T-helper 2 cell (primary cell): ENCODE measurements at places on chromosomes 5 and 9.

DNA sequence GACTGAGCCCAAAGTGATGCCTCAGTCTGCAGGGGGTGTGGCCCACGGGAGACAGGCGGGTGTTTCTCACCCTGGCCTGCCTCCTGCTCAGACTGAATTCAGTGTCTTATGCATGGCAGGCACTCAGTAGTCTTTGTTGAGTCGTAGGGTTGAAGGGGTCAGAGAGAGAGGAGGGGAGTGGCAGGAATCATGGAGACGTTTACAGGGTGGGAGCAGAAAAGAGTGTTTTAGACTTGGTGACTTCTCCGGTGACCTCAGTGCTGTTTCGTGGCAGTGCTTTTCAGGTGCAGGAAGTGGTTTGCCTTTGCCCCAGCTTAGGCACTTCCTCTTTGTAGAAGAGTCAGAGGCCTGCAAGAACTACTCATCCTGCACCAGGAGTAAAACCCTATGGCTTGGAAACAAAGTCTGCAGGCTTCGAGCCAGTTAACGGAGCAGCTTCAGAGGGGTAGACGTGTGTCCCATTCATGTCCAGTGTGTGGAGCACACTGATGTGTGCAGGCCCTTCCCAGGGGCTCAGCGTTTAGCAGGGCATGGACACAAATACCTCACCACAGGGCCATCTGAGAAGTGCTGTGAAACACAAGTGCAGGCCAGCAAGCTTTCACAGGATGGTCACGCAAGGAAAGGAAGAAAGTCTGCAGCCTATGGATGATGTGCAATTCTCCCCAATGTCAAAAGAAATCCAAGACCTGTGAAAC is 24.5 kb upstream of the SEMA4D start:
- DNase-seq, result peak; percentile 48

DNA sequence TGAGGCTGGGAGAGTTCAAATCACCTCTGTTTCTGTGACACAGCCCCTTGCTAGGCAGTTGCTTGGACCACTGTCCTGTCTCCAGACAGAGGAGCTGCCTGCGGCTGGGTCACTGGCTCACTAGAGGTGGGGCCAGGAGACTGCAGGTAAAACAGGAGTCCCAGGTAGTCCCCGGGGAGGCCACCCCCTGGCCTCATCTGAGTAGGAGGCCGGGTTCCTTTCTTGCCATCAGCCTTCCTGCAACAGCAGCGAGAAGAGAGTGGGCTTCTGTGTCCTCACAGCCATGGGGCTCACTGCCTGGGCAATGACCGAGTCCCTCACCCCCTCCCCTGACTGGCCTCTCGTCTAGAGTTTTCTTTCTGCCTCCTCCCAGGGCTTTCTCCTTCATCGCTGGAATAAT is 197.5 kb downstream of the CDK5RAP2 start:
- no peak for DNase-seq

DNA sequence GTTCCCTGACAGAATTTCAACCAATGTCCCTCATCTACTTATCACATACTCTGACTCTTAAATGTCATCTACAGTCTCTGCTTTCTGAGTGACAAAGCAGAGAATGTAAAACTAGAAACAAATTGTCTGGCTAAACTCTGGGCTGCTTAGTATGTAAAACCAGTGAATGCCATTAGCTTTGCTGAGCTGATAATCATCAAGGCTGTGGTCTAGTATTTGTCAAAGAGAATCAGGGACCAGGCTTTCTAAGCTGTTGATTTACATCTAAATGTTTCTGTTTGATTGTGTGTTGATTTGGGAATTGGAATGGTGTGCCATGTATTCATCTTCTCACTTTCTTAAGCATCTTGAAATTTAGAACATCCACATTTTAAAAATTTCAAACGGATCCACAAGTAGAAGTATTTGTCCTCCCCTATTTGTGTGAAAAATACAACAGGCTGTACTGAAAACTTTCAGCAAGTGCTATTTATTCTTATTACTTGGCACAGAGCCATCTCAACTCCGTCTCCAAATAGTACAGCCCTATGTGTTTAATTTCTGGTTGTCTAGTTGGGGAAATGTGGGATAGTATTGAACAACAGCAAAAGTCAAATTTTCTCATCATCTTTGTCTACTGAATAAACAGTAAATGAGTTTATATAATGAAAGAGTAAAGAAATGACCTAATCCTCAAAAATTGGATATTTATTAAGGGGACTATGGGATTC is 251.5 kb downstream of the KCTD16 start:
- DNase-seq, result no peak

GRCh38 chr5:179153921-179154345 is 93.8 kb downstream of the ZNF354C start:
- no peak for DNase-seq

DNA sequence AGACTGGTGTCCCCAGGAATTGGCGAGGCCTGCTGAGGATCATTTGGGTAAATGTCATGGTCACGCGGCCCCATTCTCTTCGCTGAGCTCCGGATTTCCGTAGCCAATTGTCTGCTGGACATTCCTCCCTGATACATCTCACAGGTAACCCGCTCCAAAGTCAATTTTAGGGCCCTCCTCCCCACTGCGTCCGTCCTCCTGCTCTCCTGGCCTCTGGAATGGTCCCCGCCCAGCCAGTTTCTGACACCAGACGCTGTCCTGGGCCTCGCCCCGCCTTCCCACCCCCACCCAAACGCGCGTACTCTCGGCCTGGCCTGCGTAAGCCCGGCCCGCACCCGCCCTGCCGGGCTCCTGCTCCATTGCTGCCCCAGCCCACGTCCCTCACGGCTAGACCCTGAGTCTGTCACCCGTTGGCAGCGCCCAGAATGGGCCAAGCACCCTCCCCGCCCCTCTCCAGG is 202.0 kb downstream of the AUH start:
- no peak for DNase-seq

GRCh38 chr9:119047513-119048307 is 321.5 kb downstream of the BRINP1 start:
- no peak for DNase-seq

DNA sequence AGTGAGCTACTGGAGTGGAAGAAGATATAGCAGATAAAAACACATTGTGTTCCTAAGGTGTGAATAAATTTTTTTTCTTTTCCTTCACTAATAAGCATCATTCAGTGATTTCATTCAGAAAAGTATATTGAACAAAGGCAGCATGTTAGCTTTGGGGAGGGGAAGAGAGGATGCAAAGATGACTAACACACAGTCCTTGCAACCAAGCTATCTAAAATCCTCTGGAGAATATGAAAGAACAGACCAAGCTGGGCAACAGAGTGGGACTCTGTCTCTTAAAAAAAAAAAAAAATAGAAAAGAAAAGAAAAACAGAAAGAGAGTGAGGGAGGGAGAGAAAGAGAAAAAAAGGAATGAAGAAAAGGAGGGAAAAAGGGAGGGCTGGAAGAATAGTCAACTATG is 22.3 kb upstream of the OMD start:
- DNase-seq, result no peak
